ENCODE measurements at places on chromosomes 3 and 15.

DNA sequence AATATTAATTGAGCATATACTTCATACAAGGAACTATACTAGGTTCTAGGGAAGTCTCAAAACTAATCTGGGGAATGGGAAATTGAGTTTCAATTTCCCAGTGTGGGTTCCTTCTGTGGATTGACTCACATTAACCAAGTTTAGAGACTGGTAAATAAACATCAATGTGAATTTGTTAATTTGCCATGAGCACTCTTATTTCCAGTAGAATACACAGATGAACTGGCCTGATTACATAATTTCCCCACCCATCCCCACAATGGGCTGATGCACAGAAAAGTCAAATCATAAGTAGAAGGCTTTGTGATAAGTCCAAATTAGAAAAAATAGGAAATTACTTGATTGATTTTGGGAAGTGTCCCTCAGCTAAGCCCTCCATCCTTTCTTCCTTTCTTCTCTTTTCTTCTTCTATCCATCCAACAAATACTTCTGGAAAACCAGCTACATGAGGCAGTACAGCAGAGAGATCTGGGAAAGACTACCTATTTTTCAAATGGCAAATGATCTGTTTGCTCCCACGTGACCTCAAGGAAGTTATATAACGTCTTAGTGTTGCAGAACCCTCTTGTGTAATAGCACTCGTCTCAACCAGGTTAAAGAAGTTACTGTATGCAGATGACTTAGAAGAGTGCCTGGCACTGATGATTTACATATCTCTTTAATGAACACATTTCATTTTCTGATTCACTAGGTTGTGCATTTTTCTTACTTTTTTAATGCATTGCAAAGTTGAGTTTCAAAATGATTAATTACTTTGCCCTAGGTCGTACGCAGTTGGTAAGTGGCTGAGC lies 312.3 kb downstream of the SV2B start:
- H3K4me3 ChIP-seq: no peak overlapping the region
- no peak overlapping the region for H3K27ac ChIP-seq
- no peak for DNase-seq
- H3K27me3 ChIP-seq: no peaks in the 10 kb centered on the region
- peaks cover 6% of the 10 kb centered on the region for H3K4me1 ChIP-seq

DNA sequence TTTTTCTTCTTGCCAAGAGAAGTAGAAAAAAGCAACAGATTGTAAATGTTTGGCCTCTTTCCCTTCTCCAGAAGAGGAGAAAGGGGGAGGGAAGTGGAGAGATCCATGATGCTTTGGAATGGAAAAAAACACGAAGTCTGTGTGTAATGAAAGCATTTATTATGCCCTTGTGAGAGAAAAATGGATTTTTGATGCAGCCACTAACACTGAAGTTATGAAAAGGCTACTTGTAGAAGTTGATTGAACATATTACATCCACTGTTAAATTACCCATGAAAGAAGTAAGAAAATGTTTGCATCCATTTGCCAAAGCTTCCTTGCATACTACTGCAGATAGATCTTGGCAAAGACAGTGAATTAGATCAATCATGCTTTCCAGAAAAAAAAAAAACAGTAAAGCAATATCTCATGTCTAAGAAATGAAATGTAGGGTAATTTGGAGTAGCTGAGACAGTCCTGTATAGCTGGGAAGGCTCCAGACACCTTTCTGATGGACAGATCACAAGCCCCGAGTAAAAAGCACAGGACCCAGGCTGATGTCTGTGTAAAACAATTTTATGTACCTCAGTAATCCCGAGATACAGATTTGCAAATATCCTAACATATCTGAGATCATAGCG lies 295.5 kb downstream of the PLOD2 start:
- no peak for DNase-seq
- no peaks in the 10 kb centered on the region for H3K27me3 ChIP-seq
- H3K4me1 ChIP-seq: no peaks in the 10 kb centered on the region
- H3K4me3 ChIP-seq: no peak overlapping the region

DNA sequence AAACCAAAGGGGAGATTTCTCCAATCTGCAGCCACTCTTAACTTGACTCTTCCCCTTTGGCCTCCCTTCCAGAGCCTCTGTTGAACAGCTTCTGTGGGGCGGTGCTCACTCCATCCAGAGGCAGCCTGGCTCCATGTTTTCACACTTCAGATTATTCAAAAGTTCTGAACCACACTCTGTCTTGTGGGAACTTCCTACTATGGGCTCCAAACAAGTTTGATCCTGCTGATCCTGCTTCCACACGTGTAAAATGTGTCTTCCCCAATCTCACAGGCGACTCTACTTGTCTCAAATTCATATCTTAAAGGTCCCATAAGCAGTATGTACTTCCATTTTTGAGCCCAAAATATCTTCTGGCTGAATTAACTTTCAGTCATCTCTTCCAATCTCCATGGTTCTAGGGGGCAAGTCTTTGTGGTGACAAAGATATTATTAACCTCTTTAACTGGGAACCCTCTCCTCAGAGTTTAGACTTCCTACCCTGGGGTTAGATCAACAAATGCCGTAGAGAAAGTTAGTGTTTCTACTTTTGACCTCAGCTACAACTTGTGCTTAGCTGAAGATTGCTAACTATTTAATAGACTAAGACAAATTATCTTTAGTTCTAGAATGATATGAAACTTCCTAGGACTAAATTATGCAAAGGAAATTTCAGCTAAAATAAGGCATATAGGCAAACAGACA lies 176.3 kb upstream of the BCL6 start:
- no peaks in the 10 kb centered on the region for H3K27me3 ChIP-seq
- DNase-seq: no peak
- peaks cover 22% of the 10 kb centered on the region for H3K4me1 ChIP-seq
- H3K27ac ChIP-seq: no peak overlapping the region
- H3K36me3 ChIP-seq: no peaks in the 10 kb centered on the region

DNA sequence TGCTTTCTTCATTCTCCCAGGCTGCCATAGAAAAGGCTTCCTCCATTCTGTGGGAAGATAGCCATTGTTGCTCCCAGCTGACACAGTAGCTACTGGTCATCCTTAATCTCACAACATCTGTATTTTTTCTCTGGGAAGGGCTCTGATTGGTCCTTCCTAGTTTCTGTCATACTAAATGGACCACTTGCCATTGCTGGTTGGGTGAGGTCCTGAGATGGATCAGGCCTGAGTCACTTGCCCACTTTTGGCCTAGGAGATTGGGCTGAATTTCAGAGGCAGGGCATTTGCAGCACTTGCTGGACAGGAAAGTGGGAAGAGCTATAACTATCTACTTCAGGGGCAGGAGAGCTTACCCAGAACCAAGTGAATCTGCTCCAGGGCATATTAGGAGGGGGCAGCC lies 106.5 kb upstream of the PROK2 start:
- no peaks in the 10 kb centered on the region for H3K36me3 ChIP-seq
- H3K27ac ChIP-seq: no peak overlapping the region
- H3K4me1 ChIP-seq: no peaks in the 10 kb centered on the region
- H3K4me3 ChIP-seq: no peak overlapping the region

- DNase-seq: no peak
- H3K27me3 ChIP-seq: peaks cover 3% of the 10 kb centered on the region
- H3K27ac ChIP-seq: no peak overlapping the region
- H3K4me3 ChIP-seq: no peak overlapping the region
Measured at GRCh38 chr3:149781741-149782140, 10.6 kb downstream of the ANKUB1 start.

DNA sequence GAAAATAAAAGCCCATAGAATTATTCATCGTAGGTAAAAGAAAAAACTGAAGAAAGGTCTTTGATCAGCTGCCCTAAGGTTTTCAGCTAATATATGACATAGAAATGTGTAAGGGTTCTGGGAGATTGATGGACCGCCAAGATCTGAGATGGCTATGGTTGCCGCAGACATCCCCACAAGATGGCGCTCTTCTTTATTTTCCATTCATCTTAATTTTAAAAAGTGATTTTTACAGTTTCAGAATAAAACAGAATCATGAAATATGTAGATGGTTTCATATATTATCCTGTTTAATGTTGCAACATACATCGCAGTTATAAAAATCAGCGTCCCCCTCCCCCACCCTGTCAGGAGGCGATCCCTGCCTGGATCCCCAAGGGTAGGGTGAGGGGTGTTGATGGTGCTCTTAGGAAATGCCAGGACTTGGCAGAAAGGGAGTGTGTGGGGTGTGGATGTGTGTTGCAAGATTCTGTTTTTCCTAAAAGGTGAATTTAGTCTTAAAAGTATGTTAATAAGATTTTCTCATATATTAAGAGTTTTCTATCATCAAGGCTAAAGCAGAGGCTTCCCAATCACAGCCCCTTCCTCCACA lies 68.8 kb downstream of the ANXA2 start:
- DNase-seq: peak; percentile 59
- H3K27me3 ChIP-seq: peaks cover 16% of the 10 kb centered on the region
- H3K27ac ChIP-seq: no peak overlapping the region
- H3K4me3 ChIP-seq: no peak overlapping the region
- H3K36me3 ChIP-seq: no peaks in the 10 kb centered on the region

DNA sequence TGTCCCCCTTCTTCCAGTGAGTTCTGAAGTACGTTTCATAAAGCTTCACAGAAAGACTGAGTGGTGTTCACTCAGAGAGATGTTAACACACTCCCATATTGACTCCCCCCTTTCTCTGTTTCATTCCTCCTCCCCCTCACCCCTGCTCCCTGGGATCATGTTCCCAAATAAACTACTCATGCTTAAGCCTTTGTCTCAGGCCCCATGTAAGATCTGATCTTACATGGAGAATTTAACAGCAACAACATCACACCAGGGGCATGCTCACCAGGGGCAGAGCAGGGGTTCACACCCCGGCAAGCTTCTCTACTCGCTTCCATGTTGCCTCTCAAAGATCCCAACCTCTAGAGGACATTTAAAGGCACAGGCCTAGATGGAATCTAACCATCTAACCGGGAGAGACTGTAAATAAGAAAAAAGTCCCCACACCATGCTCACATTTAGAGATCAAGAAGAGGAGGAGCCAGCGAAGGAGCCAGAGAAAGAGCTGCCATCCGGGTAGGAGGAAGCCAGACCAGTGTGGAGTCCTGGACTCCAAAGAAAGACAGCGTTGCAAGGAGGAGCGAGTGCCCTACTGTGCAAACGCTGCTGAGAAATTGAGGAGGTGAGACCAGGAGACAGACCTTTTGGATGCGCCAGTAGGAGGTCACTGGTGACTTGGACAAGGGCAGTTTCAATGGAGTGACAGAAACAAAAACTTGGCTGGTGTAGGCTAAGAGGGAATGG lies 21.4 kb upstream of the SRP14 start:
- H3K4me3 ChIP-seq: no peak overlapping the region
- no peaks in the 10 kb centered on the region for H3K27me3 ChIP-seq
- no peak overlapping the region for H3K27ac ChIP-seq
- H3K4me1 ChIP-seq: peaks cover 25% of the 10 kb centered on the region
- DNase-seq: no peak

- no peak overlapping the region for H3K4me3 ChIP-seq
- H3K36me3 ChIP-seq: no peaks in the 10 kb centered on the region
- H3K4me1 ChIP-seq: peaks cover 4% of the 10 kb centered on the region
Measured at GRCh38 chr15:72463702-72464101, 10.4 kb upstream of the ARIH1 start.

DNA sequence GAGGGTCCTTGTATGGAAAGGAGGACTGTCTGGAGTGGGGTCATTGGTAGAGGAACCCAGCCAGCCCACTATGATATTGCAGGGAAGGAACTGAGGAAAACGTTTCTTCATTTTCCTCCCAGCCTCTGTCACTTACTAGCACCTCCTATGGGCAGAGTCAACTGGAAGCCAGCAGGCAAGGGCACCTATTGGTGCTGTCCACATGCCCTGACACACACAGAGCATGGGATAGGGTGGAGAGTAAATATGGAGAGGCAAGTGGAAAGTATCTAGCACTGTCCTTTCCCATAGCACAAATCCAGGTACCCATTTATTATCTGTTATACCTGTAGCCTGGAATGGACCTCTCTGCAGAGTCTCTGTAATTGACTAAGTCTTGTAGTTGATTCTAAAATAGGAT lies 285.6 kb downstream of the WDR72 start:
- no peak overlapping the region for H3K4me3 ChIP-seq
- no peaks in the 10 kb centered on the region for H3K36me3 ChIP-seq
- H3K27me3 ChIP-seq: no peaks in the 10 kb centered on the region
- no peaks in the 10 kb centered on the region for H3K4me1 ChIP-seq
- no peak overlapping the region for H3K27ac ChIP-seq
- no peak for DNase-seq

- H3K27ac ChIP-seq: no peak overlapping the region
- no peak for DNase-seq
- no peak overlapping the region for H3K4me3 ChIP-seq
- H3K4me1 ChIP-seq: no peaks in the 10 kb centered on the region
- peaks cover 99% of the 10 kb centered on the region for H3K36me3 ChIP-seq
Measured at GRCh38 chr3:14166877-14167603, 11.4 kb downstream of the XPC start.

DNA sequence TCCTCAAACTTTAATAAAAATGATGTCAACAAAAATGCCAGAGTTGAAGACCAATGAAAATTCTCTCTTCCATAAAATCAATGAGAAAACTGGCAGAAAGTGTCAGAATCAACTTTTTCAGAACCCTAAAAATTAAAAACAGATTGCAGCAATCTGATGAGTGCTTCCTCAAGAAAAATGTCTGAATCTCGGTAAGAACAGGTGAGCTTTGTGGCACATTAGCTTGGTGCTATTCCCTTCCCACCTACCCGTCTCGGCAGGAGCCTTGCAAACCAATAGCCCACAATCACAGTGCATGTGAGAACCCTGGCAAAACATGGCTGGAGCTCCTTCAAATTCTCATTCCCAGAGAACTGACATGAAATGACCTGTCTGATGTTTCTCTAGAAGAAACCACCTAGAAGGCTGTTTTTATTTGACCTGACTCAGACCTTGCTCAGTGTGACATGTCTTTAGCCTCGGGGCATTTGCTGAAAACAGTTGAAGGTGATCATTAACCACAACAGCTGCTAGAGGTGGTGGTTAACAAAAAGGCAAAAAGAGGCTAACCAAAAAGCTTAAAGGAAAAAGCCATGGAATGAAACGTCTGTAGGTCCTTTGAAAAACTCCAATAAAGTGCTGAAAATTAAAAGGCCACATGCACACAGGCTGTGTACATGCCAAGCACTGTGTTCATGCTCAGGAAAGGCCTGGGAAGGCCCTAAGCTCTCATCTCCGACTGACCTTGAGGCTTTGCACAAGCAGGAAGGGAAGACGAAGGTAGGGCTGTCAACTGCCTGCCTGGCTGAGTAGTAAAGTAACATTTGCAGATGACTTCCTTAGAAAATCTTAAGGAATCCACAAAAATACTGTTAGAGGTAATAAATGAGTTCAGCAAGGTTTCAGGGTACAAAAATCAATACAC lies 253.0 kb upstream of the NSMCE3 start:
- H3K36me3 ChIP-seq: no peaks in the 10 kb centered on the region
- DNase-seq: no peak
- no peak overlapping the region for H3K27ac ChIP-seq
- no peaks in the 10 kb centered on the region for H3K4me1 ChIP-seq
- no peaks in the 10 kb centered on the region for H3K27me3 ChIP-seq
- H3K4me3 ChIP-seq: no peak overlapping the region

GRCh38 chr3:45985532-45986302 lies 9.9 kb downstream of the FYCO1 start:
- H3K27ac ChIP-seq: no peak overlapping the region
- no peak for DNase-seq
- H3K27me3 ChIP-seq: no peaks in the 10 kb centered on the region
- peaks cover 21% of the 10 kb centered on the region for H3K36me3 ChIP-seq
- H3K4me3 ChIP-seq: no peak overlapping the region

GRCh38 chr3:171315101-171315500 lies 145.1 kb downstream of the TNIK start:
- DNase-seq: no peak
- H3K36me3 ChIP-seq: no peaks in the 10 kb centered on the region
- no peak overlapping the region for H3K27ac ChIP-seq
- H3K4me1 ChIP-seq: peaks cover 3% of the 10 kb centered on the region
- H3K4me3 ChIP-seq: no peak overlapping the region

GRCh38 chr3:30698549-30698948 lies 92.1 kb downstream of the TGFBR2 start:
- H3K4me1 ChIP-seq: peaks cover 3% of the 10 kb centered on the region
- no peak overlapping the region for H3K27ac ChIP-seq

GRCh38 chr15:60390871-60391501 lies 6.8 kb downstream of the ANXA2 start:
- DNase-seq: no peak
- peaks cover 2% of the 10 kb centered on the region for H3K36me3 ChIP-seq
- peaks cover 5% of the 10 kb centered on the region for H3K4me1 ChIP-seq
